ENCODE measurements at places on chromosomes 1 and 21.

- DNase-seq: no peak
These were observed 36.4 kb downstream of the SLC22A15 start for GRCh38 chr1:116012716-116013115.

DNA sequence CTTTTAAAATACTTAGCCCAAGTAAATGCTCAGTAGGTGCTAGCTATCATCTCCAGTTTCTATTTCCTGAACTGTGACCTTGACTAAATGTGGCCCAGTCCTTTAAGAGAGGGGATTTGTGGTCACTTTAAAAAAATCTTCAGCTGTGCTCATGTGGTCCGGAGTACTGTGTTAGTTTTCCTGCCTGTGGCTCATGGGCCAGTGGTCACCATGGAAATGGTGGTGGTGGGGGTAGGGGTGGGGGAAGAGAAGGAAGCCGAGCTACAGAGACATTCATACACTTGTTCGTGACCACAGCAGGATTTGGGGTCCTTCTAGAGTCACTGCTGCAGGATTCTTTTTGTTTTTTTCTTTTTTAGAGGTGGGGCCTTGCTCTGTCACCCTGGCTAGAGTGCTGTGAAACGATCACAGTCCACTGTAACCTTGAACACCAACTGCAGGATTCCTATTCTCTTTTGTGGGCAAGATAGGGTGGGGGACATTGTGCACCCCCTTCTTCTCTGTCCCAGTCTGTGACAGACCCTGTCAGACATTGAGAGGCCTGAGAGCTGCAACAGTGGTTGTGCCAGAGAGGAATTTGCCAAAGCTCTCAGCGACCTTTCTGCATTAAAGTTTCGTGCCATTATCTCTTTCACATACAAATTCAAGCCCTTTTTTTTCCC is 25.8 kb downstream of the KIF26B start:
- no peak for DNase-seq

DNA sequence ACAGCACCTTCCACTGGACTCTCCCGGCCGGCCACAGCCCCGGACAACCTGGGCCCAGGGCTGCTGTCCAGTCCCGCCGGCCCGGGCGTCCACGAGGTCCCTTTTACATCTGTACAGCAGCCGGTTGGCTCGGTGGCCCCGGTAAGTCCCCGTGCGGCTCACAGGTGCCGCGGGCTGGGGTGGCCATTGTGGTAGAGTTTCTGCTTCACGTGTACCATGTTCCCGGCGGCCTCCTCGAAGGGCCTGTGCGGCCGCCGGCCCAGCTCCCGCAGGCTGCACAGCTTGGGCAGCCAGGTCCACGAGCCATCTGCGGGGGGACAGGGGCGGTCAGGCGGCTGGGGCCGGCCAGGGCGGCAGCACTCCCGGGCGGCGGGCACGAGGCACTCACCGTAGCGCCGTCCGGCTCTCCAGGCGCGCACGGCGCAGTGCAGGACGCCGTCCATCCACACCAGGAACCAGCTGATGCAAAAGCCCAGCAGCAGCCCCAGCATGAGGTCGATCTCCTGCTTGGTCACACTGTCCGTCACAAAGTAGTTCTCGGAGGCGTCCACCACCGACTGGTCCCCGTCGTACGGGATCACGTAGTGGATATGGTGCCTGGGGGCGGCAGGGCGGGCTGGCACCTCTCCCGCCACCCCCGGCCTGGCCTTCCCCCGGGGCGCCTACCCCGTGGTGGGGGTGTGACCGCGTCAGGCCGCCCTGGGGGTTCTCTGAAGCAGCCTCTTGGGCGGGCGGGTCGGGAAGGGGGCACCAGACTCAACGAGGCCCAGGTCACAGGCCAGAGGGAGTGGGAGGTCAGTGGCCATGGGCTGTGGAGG is 5.0 kb downstream of the TMEM240 start:
- no peak for DNase-seq

- no peak for DNase-seq
These were observed 269.0 kb upstream of the C1orf87 start for GRCh38 chr1:60342569-60342968.

- DNase-seq: no peak
These were observed 29.1 kb downstream of the COL18A1 start for GRCh38 chr21:45433911-45434644.

GRCh38 chr1:41103766-41104165 is 82.2 kb upstream of the SLFNL1 start:
- no peak for DNase-seq

DNA sequence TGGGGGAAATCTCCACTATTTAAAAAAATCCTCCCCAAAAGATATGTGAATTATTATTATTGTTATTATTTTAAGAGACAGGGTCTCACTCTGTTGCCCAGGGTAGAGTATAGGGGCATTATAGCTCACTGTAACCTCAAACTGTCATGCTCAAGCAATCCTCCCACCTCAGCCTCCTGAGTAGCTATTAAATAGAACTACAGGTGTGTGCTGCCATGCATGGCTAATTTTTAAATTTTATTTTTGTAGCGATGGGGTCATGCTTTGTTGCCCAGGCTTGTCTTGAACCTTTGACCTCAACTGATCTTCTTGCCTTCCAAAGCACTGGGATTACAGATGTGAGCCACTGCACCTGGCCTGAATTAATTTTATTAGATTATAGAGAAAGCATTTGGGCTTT is 116.8 kb downstream of the RABGAP1L start:
- DNase-seq: no peak

GRCh38 chr21:16978309-16978895 is 534.4 kb upstream of the CXADR start:
- DNase-seq: no peak

All from activated CD4-positive, alpha-beta T cell treated with anti-CD3 and anti-CD28 coated beads, Interleukin-2, amount 50 U/mL, for 16 hours (primary cell).